ENCODE measurements at places on chromosomes 12 and 14. TPM values are rescaled to one million over a fixed set of nuclear protein-coding genes. Genes with fewer than 3 reads are reported as not detected.

DNA sequence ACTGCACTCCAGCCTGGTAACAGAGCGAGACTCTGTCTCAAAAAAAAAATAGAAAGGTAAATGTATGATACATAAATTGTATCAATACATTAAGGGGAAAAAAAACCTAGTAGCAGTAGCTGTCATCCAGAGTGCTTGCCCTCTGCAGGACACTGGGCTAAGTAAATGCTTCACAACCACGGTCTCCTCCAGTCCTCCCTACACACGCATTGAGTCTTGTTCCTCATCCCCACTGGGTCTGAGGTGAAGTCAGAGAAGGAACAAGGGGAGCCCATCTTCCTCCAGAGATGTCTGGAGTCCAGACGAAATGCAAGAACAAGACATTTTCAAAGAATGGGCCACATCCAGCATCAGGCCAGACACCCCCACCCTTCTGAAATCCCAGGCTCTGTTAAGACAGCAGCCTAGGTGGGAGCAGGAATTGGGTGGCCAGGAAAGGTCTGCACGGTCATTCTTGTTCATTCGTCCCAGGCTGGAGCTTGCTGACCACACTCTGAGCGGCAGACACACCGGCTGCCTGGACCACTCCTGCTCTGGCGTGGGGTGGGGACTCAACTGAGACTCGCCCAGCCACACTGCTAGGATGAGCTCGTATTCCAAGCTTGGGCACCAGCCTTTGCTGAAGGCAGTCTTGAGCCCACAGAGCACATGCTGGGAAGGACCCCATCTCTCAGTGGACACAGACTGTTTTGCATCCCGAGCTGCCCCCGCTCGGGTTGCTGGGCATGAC, 45.5 kb downstream of the CHGA start:
- no peak for DNase-seq

- peak; percentile 41 for DNase-seq
These were observed 5.7 kb upstream of the VTI1B start for GRCh38 chr14:67680121-67680602.

DNA sequence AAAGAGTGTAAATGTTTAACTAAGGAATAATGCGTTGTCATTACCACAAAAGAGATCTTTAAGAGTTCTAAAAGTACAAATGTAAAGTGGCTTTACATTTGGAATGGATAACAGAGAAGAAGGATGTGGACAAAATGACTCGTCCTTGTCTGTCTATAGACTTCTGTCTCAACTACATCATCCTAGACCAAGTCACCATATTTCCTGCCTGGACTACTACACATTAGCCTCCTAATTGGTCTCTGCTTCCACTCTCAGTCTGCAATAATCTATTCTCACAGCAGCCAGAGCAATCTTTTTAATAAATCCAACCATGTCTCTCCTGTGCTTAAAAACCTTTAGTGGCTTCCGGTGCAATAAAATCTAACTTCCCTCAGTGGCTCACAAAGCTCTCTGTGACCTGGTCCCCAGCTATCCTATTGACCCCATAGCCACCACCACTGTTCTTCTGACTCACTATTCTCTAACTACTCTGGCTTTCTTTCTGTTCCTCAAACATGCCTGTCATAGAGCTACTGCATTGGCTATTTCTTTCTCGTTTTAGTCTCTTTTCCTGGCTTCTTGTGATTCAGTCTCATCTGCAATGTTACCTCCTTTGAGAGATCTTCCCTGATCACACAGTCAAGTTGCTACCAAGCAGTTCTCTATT, 91.1 kb downstream of the MYF5 start:
- no peak for DNase-seq

- DNase-seq, result no peak
These were observed 40.8 kb upstream of the OTOGL start for GRCh38 chr12:80058586-80058985.

DNA sequence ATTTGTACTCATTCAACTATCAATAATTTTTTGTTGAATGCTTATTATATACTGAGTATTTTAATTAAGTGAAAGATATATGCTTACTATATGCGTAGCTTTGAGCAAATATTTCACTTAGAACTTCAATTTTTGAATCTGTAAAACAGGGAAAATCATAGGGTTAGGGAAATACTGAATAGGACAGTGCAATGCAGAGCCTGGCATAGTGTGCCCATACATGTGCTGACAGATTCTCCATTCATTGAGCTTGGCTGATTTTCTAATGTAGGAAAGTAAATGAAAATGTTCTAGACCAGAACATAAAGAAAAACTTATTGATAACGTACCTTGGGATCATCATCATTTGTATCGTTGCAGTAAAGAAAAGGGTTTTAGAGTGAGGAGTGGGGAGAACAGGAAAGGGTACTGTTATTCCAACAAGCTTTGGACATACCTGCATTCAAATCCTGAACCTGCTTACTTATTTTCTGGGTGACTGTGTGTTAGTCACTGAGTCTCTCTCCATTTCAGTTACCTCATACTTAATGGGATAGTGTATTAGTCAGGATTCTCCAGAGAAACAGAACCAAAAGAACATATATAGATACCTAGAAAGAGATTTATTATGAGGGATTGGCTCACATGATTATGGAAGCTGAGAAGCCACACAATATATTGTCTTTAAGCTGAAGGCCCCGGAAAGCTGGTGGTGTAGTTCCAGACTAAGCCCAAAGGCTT, 436.4 kb downstream of the ADAMTS20 start:
- DNase-seq, result no peak

GRCh38 chr14:24438223-24439097, 4.1 kb downstream of the SDR39U1 start:
- no peak for DNase-seq

DNA sequence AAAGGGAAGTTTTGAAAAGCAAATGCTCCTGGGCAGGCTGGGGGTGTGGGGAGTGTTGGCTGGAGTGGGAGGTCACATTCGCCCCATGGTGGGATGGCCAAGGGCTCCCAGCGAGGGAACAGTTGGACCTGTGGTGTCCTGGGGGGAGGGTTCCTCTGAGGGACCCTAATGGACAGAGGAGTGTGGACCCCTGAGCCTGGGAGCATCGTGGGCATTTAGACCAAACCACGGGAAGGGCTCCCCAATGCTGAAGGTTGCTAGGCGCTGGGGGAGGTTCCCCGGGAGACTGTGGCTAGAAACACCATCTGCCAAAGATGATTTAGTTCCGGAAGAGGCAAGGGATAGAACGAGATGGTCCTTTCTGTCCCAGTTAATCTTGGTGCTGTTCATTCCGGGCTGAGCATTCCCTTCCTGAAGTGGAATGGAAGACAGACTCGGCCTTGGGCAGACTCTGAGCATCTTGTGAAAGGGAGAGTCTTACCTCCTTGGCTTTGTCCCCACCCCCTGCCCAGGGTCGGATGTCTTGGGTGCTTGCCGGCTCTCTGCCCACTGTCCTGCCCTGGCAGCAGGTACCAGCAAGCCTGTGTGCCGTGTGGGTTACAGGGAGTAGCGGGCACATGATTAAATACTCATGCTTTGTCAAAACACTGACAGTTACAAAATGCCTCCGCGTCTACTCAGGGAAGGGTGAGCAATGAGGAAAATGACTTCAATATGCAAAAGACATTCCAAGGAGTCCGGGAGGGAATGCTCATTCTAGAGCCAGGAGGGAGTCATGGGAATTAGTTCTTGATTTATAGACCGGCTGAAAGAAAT, 215.9 kb downstream of the CACNA1C start:
- peak; percentile 95 for DNase-seq

- no peak for DNase-seq
These were observed 19.4 kb downstream of the AEBP2 start for GRCh38 chr12:19458733-19459132.

GRCh38 chr12:80509781-80510556, 65.9 kb downstream of the PTPRQ start:
- DNase-seq, result no peak

DNA sequence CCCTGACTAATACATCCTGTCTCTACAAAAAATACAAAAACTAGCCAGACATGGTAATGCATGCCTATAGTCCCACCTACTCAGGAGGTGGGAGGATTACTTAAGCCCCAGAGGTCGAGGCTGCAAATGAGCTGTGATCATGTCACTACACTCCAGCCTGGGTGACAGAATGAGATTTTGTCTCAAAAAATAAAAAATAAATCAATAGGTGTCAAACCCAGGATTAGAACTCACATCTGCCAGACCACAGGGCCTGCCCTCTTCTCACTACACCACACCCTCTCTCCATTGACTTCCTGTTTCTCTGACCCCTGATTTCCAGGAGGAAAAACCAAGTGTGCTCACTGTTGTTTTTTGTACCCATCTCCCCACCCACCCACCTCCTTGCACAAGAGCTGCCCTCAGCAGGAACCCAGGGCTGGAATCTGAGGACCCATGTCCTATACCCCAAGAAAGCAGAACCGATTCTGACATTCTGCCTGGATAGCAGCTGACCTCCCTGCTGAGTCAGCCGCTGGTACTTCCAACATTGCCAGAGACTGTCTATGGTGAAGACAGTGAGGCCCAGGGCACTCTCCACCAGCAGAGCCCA, 6.2 kb downstream of the CMKLR1 start:
- DNase-seq, result no peak

DNA sequence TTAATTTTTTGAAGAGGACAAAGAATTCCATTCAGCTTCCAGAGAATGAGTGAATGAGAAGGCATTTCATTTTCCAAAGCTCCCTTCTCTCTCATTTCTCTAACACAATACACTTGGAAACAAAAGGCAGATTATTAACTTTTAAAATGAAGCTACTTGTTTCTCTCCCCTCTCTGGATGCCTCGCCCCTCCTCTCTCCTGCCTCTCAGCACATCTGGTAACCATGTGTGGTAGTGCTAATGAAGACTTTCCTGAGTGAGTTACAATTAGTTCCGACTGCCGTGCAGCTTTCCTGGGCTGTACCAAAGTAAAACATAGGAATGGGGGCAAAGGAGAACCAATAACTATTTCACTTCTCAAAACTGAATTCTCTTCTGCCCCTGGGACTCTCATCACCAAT, 84.7 kb upstream of the SOX5 start:
- DNase-seq, result no peak

- peak; percentile 53 for DNase-seq
These were observed 102.4 kb downstream of the ESR2 start for GRCh38 chr14:64191756-64192155.

DNA sequence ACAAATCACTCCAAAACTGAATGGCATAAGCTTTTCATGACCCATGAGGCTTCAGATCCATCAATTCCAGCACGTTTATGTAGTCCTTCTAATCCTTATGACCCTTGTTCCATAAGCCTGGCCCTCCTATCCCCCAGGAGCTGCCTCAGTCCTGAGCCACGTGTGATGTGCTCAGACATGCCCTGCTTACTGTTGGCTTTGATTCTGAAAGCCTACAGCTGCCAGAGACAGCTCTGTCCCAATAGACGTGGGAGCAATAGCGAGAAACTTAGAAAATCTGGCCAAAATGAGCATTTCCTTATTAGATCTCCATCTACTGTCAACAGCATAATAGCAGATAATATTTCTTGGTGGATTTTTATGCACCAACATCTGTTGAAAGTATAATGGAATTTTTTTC, 33.2 kb downstream of the DUSP6 start:
- DNase-seq, result no peak

- DNase-seq, result no peak
These were observed 13.3 kb downstream of the CNIH1 start for GRCh38 chr14:54427871-54428270.

GRCh38 chr14:71328183-71328582, 420.9 kb downstream of the PCNX1 start:
- no peak for DNase-seq

DNA sequence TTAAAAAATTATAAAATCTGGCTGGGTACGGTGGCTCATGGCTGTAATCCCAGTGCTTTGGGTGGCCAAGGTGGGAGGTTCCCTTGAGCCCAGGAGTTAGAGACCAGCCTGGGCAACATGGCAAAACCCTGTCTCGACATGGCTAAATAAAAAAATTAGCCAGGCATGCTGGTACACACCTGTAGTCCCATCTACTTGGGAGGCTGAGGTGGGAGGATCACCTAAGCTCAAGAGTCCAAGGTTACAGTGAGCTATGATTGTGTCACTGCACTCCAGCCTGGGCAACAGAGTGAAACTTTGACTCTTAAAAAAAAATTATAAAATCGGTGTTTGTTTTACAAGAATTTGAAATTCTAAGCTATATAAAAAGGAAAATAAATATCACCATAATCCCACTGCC, 141.8 kb downstream of the SLC38A6 start:
- DNase-seq, result no peak

DNA sequence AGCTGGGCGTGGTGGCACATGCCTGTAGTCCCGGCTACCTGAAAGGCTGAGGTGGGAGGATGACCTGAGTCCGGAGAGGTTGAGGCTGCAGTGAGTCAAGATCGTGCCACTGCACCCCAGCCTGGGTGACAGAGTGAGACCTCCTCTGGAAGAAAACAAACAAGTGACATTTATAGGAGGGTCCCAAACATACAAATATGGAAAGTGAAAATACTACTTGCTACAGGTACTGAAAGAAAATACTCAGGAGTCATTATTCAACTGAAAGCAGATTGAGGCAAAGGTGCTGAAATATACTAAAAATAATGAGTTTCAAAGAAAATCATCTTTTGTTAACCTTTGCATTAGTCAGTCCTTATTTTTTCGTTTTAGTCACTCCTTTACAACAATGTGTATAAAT, 53.5 kb downstream of the ETV6 start:
- no peak for DNase-seq

DNA sequence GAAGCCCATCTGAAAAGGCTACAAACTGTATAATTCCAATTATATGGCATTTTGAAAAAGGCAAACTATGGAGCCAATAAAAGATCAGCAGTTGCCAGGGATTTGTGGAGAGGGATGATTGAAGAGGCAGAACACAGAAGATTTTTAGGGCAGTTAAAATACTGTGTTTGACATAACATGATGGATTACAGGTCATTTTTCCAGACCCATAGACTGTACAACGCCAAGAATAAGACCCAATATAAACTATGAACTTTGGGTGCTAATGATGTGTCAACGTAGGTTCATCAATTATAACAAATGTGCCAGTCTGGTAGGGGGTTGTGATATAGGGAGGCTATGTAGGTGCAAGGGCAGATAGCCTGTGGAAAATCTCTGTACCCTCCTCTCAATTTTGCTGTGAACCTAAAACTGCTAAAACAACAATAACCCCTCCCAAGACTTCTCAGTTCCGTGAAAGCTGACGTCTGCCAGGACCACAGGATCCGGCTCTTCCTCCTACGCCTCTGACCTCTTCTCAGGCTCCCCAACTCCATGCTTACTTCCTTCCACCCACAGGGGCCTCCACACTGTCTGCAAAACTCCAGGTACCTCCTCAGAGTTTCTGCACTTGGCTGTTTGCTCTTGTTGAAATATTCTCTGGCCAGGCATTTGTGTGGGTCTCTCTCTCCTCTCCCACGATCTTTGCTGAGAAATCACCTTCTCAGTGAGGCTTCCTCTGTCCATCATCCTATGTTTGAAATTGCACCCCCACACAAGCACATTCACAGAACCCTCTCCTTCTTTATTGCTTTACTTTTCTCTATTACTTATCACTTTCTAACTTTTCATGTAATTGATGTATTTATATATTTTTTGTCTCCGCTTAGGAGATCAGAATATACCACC, 131.4 kb downstream of the BBS10 start:
- DNase-seq, result no peak

- DNase-seq, result no peak
These were observed 21.5 kb downstream of the USP44 start for GRCh38 chr12:95529693-95530225.

RNASE3 gene
- total RNA-seq, result not detected

MYF6 gene
- total RNA-seq, result not detected

KLHDC1 gene
- total RNA-seq, result 0.26 TPM

SERPINA1 gene
- total RNA-seq, result 1.1 TPM

GNG2 gene
- total RNA-seq, result not detected

PLCZ1 gene
- total RNA-seq, result not detected
